ENCODE measurements at places on chromosomes 5 and 9.
A peak's percentile ranks its signal among the peaks of the same experiment; 100 is the strongest.

DNA sequence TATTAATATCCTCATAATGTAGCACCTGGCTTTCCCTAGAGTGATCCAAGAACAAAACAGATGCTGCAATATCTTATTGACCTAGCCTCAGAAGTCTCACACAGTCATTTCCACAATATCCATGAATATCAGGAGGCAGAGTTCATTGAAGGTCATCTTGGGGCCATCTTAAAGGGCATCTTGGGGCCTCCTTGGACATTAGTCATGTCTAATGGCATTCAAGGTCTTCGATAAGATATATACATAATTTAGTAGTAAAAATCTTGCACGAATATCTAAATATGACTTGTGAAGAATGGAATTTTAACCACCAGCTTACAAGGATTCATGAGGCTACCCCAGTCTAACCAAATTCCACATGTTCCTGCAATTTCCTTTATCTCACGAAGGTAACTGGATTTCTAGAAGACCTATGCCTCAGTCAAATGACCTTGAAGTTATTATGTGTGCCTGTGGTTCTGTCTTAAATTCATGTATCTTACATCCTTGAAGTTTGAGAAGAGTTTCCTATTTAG, 163.6 kb upstream of the SPEF2 start:
- no peak for DNase-seq

- no peak for DNase-seq
Measured at GRCh38 chr5:110878115-110878514, 139.3 kb downstream of the SLC25A46 start.

DNA sequence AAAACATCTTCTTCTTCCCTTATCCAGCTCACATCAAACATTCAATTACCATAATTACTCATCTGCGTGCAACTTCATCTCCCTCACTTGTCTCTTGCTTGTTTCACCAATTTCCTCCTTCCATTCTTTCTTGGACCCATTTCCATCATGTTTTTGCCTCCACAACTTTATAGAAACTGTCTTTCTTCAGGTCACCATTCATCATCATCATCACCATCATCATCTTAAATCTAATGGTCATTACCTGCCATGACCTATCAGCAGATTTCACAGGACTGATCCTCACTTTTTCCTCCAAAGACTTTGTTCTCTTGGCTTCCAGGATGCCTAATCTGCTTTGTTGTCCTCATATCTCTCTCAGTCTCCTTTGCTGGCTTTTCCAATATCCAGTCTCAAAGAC, 495.6 kb downstream of the DNAH5 start:
- DNase-seq: no peak

GRCh38 chr5:62496876-62497275, 81.7 kb upstream of the LRRC70 start:
- DNase-seq: no peak

- DNase-seq: no peak
Measured at GRCh38 chr9:109171926-109172325, 4.9 kb upstream of the FRRS1L start.

DNA sequence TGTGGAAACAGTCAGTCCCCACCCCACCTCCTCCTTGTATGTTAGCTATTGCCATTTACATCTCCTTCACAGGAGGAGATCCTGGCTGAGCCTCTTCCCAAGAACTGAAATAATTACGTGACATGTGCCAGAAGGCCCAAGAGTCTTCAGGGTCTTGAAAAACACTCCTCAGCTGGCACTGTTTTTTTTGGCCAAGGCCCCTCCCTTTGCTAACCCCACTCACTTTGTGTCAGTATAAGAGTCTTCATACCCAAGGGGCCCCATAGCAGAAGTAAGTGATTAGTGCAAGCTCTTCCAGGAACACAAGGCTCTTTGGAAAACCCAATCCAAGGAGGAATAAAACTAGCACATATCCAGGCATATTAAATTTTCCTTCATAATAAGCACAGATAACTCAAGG, 5.7 kb upstream of the LARP1 start:
- DNase-seq: no peak

- peak; percentile 45 for DNase-seq
Measured at GRCh38 chr5:143008809-143009521, 238.8 kb downstream of the ARHGAP26 start.

- DNase-seq: no peak
Measured at GRCh38 chr5:51034222-51034901, 348.9 kb upstream of the ISL1 start.

DNA sequence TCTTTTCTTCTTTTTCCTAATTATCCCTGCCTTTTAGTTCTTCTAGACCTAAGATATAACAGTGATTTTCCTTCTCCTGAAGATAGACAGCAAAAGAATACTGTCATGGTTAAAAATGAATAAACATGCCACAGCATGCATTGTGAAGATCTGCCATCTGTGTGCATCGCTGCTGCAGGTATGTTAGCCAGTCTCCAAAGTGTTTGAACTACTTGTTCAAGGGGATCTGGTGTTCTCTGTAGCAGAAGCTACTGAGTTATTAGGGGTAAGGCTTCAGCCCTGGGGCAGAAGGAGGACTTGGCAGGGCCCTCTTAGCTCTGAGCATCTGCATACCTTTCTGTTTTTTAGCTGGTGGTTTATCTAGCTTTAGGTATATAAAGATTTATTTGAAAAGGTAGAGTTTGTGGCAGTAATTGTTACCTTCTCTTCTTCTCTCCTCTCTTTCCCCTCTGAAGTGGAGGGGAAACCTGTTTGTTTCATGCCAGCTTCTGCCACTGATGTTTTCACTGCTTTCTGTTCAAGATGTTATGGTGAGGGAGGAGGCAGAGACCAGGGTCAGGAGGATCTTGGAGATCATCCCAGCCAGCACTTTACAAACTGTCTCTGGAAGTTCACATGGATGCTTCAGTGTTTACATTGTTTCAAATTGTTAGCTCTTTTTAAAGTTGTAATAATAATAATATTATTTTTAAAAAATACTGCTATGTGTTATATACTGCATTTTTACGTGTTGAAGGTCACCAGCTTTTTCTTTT, 25.2 kb downstream of the GALNT10 start:
- DNase-seq: no peak

DNA sequence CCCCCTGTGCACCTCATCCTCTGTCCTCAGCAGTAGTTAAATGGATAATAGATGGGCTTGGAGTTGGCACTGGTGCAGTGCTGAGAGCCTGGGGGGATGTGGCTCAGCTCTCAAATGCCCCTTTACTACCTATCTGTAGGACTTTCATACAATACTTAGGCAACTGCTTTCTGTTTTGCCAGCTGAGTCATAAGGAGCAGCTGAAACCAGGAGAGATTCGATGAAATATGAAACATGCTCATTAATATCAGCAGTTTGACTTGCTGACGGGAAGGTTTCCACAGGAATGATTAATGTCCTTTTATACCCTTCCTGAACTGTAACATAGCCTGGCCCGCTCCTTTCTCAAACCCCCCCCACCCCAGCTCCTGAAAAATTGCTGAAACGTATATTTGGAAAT, 142.6 kb downstream of the SAXO1 start:
- no peak for DNase-seq

GRCh38 chr5:5558638-5559527, 136.4 kb downstream of the ICE1 start:
- DNase-seq: no peak

DNA sequence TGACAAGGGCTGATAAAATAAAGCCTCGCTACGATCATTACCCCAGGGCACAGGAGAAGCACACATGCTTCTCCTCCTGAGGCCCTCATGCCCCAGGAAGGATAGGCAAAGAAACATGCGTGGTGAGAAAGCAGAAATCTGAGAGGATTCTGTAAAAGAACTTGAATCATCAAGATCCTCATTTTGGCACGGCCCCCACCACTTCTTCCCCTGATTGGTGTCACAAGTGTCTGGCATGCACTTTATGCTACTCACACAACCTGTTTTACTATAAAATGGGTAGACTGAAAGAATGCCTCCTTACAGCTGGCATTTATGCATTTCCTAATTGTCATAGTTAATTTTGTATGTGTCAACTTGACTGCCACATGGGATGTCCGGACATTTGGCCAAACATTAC, 32.1 kb downstream of the PCA3 start:
- DNase-seq: no peak

GRCh38 chr5:22889720-22890119, 36.6 kb upstream of the CDH12 start:
- no peak for DNase-seq

DNA sequence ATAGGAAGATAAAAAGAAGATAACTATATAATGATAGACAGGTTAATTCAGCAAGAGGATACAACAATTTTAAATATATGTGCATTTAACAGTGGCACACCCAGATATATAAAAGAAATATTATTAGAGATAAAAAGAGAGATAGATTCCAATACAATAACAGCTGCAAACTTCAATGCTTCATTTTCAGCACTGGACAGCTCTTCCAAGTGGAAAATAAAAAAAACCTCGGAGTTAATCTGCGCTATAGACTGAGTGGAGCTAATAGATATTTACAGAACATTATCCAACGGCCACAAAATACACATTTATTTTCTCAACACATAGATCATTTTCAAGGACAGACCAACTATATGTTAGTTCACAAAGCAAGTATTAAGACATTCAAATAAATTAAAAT, 1229.5 kb upstream of the CDH6 start:
- no peak for DNase-seq

DNA sequence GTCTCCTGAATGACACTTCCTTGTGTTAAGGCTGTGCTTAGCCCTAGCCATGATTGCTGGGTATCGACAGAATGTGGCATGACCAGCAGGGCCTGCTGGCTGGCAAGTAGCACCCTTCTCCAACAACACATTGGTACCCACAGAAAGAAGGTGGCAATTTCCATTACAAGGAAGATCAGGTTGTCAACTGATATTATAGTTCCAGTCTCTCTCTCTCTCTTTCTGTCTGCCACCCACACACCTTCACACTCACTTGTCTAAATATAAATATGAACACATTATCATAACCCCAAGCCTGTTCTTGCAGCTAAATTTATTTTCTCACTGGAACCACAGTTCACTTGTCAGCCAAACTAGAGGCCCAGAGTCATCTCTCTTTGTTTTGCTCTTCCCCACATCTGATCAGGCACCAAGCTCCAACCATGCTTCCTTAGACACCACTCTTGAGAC, 408.1 kb upstream of the PIK3R1 start:
- no peak for DNase-seq

- no peak for DNase-seq
Measured at GRCh38 chr5:148970228-148970627, 92.6 kb downstream of the SH3TC2 start.

DNA sequence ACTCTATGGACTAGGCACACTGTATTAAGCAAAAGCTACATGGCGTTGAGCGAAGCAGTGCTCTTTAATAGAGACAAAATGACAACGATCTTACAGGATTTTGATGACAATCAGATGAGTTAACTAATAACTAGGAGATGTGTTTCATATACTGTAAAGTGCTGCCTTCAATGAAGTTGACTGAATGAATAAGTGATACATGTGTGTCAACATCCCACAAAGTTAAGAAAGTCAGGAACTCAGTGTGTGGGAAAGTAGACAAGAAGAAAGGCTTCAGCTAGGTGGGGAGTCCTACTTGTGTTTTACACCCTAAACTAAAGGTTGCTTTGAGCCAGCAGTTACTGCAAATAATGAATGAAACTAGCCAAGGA, 79.6 kb downstream of the PAPPA start:
- no peak for DNase-seq

DNA sequence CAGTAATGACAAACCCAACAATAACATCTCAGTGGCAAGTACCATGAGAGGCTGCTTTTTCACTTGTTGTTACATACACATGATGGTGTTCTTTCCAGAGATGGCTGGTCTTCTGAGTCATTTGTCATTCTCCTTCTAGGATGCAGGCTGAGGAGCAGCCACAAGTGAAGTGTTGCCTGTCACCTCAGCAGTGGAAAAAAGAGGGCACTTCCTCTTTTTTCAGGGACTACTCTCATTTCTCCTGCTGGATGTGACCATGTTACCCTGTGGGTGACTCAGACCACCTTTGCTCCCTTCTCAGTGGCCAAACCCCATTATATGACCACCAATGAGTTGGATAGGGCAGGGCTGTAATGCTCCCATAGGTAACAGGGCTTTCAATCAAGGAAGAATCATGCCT, 587.0 kb upstream of the ADAMTS16 start:
- DNase-seq: no peak

DNA sequence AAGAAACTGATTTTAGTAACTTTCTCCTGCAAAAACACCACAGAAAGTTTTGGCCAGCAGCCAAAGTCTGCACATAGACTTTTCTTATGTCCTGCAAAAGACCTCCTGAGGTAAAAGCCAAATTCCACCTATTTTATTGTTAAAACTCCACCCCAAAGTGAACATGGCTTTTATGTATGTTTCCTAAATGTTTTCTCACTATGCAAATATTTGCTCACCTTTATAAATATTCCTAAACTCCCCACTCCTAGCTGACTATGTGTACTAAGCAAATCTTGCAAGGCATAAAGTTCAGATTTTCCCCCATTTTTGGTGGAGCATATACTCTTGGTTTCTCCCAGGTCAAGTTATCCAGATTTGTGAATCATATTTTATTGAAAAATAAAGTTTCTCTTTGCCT, 446.2 kb downstream of the DNAH5 start:
- DNase-seq: no peak

- DNase-seq: no peak
Measured at GRCh38 chr5:115264786-115265185, 2.1 kb upstream of the PGGT1B start.

GRCh38 chr5:107812570-107813141, 141.9 kb upstream of the EFNA5 start:
- DNase-seq: no peak

- DNase-seq: no peak
Measured at GRCh38 chr9:135614821-135615665, 24.3 kb downstream of the GLT6D1 start.

- no peak for DNase-seq
Measured at GRCh38 chr9:109273869-109274268, 47.0 kb downstream of the EPB41L4B start.

- no peak for DNase-seq
Measured at GRCh38 chr5:59560553-59560952, 333.0 kb downstream of the PDE4D start.

DNA sequence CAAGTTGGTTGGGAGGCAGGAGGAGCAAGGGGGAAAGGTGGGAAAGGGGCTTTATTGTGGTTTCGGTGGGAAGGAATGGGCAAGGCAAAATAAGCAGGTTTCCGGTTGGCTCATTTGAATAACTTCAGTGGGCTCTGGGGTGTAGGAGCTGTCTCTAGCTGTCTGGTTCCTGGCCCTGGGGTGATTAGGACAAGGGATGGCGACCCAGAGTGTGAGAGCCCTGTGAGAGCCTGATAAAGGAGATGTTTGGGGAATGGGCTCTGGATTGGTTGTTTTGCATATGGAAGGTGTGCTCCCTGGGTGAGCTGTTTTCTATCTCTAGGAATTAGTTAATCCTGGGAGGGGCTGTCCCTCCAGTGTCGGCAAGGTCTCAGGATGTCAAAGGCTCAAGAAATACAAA, 15.4 kb downstream of the ANKRD34B start:
- DNase-seq: no peak

- no peak for DNase-seq
Measured at GRCh38 chr5:117131048-117131679, 556.5 kb upstream of the SEMA6A start.

GRCh38 chr5:150149618-150150017, 6.0 kb downstream of the PDGFRB start:
- DNase-seq: no peak

Measured in activated T-cell treated with anti-CD3 and anti-CD28 coated beads, Interleukin-2, amount 50 U/mL, for 1 hour (primary cell).